ENCODE measurements at places on chromosomes 4 and X.

DNA sequence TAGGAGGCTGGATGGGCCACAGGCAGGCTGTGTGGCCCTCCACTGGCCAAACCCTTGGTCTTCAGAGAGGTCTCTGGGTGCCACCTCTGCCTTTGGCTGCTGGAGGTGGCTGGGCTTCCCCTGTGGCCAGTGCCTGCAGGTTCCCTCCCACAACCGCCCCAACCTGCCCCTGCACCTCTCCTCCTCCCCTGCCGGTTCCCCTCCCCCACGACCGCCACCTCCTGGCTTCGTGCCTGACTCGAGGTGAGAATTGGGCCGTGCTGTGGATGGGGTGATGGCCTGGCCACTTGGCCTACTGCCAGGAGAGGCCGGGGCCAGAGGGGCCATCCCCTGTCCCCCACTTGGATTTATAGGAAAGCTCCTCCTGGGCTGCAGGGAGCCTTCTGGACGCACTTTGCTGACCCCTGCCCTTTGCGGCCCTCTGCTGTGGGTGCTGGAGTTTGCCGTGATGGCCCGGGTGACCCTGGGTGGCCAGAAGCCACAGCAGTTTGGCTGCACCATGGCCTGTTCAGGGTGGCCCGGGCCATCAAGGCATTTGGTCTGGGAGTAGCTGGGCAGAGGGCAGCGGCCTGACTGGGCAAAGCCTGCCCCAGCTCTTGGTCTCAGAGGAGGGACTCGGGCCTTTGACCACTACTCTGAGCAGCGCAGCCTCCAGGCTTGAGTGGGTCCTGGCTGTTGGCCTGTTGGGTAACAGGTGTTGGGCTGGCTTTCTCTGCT, 3.8 kb downstream of the NAT8L start:
- DNase-seq = peak; percentile 39

DNA sequence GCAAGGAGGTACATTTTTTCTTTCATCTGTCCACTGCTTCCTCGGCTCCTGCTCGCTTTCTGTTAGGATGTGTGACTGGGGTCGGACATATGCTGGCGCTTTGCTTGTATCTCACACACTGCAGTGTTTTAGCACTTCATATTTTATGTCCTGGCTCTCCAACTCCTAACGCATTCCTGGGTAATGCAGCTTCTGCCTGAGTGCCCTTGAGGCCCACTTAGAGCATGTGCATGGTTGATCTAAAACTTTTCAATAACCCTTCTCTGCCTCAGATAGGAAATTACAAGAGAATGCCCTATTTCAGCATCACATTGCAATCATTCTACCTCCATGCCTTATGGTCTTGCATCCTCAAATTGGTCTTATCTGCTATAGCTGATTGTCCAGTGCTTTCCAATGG, 65.3 kb downstream of the NEIL3 start:
- DNase-seq = no peak

DNA sequence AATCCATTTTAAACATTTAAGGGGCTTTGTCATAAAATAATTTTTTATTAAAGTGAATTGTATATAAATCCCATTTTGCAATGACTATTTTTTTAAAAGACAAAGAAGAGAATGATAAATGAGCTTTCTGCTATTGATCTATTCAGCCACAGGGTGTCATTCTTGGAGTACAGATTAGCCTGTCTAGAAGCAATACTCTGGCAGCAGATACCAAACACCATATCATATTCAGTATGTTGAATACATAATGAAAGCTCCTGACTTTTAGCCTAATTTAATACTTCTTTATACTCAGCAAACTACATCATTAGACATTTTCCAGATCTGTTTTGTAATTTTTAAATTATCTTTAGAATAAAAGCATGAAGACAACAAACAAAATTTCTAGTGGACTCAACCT, 496.3 kb downstream of the PDGFC start:
- DNase-seq = peak; percentile 19

DNA sequence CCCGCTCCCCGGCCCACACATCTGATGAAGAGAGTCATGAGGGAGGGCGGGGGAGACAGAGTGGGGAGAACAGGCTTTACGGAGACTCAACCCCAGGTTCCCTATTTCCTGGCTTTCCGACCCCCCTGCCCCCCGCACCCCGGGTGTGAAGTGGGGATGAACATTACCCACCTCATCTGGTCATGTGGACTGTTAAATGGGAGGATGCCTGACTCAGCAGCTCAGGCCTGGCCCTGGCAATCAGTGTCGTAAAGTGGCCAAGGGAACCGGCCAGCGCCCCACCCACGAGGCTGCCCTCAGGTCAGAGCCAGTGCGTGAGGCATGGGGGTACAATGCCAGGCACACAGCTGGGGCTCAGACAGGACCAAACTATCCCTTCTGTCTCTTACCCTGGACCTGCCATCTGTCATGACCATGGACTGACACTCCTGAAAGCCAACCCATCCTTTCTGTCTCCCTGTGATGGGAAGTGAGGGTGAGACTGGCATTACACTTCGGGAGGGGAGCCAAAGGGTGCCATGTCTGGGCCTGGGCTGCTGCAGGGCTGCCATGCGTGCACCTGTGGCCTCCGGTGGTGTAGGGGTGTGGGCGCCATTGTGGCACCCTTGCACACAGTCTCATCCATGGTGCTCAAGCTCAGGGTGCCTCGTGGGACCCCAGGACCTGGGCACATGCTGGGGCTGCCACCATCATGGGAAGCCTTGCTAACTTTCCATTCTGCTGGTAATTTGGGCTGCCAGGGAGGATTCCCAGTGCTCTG, 106.1 kb upstream of the PSAPL1 start:
- no peak for DNase-seq

GRCh38 chr4:174933083-174933482, 14.9 kb downstream of the ADAM29 start:
- no peak for DNase-seq

GRCh38 chr4:6394671-6395081, 77.7 kb downstream of the PPP2R2C start:
- DNase-seq = no peak

DNA sequence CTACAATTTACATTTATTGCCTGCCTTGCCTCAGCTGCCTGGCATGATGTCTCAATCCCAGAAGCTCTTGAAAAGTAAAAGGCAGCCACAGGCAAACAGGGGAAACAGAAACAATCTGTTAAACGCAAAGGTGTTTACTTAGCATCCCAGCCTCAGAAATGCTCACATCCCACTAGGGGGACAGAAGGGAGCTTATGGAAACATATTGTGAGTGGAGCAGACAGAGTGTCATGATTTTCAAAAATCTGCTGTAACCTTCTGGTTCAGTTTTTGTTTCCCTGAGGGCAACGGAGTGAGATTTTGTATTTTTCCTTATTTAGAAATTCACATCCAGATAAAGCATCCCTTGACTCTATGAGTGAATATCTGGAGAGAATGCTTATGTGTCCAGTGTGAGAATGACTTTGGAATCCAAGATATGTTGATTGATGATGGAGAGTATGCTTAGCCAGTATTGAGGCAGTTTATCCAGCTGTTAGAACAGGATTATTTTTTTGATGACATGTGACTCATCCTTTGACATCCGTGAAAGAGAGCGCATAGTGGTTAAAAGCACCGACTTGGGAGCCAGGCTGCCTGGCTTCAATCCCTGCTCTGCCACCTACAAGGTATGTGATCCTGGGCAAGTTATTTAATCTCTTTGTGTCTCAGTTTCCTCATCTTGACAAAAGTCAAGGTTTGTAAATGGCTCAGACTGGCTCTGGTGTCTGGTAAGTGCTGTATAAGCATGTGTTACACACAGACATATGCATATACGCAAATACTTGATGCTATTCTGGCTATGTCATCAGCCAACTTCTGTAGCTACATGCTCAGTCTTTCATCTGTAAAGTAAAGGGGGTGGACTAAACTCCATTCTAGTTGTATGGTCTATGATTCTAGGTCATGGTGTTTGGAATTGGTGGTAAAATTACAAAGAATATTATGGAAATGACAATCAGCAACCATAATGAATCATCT, 381.2 kb downstream of the RAPGEF2 start:
- no peak for DNase-seq

GRCh38 chrX:118723376-118723775, 4.0 kb upstream of the IL13RA1 start:
- DNase-seq = no peak

DNA sequence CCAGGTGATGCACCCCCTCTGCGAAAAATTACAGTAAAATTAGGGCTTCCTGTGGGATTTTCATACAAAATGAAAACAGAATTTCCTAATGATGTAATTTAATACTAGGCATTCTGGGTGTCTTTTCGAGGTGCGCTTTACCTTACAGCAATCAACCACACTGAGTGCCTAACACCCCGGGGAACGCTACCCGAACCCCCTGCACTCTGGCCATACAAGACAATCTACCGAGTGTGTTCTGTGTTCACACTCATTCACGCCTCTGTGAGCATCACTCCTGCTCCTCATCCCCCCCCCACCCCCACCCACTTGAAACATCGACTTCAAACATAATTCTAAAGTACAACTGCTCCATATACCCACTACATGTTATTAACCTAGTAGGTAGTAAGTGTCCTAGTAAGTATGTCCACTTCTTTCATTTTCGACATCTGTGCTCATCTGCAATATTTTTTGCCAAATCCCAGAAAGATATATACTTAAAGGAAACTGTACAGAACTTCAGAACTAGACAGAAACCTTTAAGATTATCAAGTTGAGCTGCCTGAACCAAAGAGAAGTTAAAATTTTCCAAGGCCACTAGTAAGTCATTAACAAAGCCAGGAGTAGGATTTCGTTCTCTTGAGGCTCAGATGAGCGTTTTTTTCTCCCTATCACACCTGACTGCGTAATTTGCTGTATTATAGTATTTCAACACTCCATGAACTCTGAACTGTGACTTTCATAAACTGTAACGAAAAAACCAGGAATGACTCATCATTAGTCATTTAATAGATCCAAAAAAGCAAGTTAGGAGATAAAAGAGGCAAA, 80.0 kb downstream of the FAT1 start:
- no peak for DNase-seq

- DNase-seq = peak; percentile 41
Observed at GRCh38 chr4:42281324-42282020, 115.8 kb upstream of the SHISA3 start.

DNA sequence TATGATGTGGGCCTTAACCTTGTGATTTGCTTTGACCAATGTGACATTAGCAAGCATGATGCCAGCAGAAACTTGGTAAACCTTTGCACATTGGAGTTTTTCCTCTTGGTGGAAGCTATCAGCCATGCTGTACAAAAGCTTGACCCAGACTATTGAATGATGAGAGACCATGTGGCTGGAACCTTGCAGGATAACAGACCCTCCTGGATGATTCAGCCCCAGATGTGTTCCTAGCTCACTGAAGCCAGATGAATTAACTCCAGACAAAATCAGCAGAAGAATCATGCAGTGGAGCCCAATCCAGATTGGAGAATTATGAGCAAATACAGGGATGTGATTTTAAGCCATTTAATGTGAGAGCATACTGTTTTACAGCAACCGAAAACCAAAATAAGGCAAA, 16.8 kb downstream of the SPARCL1 start:
- DNase-seq = no peak

- DNase-seq = no peak
Observed at GRCh38 chrX:18687856-18688495, 16.1 kb upstream of the RS1 start.

DNA sequence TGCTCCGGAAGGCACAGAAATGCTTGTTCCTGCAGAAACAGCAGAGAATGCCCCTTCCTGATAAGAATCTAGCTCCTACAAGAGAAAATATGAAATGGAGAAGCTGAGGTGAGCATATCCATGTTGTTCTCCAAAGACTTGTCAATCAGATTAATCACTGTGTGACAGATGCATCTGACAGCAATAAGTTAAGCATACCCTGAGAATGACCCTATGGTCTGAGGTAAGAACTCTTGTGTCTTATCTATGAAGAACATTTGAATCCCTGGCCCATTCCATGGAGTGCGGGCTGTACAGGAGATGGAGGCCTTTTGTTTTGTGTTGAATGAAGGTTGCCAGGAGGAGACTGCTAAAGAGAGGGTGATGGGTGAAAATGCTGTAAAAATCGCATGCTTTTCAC, 21.5 kb upstream of the ASB5 start:
- no peak for DNase-seq

Measured in GM13977 (cell line).